ENCODE measurements at places on chromosomes 3 and 15.

- no peak for DNase-seq
Measured at GRCh38 chr15:89023311-89023961, 64.8 kb upstream of the ABHD2 start.

- DNase-seq = no peak
Measured at GRCh38 chr15:94703596-94703995, 472.2 kb downstream of the MCTP2 start.

DNA sequence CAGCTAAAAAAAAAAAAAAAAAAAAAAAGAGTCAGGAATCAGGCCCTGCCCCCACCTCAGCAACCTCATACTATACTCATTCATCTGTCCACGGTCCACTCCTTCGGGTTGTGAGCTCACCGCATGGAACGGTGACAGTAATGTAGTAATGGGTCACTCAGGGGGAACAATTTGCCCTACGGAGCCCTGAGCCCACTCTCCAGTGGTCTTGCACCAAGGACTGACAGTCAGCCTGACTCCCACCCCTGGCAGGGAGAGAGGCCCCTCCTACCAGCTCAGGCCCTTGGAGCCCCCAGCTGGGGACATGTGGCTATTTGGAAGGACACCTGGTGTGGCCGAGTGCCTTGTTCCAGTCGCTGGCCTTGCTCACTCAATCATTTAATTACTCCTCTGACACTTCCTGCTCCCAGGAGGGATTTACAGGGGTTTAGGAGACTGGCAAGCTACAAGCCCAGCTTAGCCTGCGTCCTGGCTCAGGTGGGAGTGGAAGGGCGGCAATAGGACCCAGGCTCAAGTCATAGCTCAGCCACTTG, 19.9 kb upstream of the CACNA2D2 start:
- no peak for DNase-seq

- no peak for DNase-seq
Measured at GRCh38 chr15:49645277-49645676, 24.4 kb downstream of the DTWD1 start.

GRCh38 chr3:130669740-130670139, 76.9 kb downstream of the PIK3R4 start:
- no peak for DNase-seq

GRCh38 chr3:129224984-129225393, 24.4 kb upstream of the COPG1 start:
- DNase-seq = no peak

GRCh38 chr15:100780208-100780800, 99.3 kb upstream of the ALDH1A3 start:
- DNase-seq = no peak

Data from stimulated activated CD4-positive, alpha-beta T cell treated with anti-CD3 and anti-CD28 coated beads, Interleukin-2, amount 100 ng/mL, for 4 hours (primary cell).